Hepatic stellate cell (primary cell): ENCODE measurements at places on chromosomes 2 and 18.

- no peak for DNase-seq
Observed at GRCh38 chr18:79556829-79557585, 122.6 kb upstream of the CTDP1 start.

DNA sequence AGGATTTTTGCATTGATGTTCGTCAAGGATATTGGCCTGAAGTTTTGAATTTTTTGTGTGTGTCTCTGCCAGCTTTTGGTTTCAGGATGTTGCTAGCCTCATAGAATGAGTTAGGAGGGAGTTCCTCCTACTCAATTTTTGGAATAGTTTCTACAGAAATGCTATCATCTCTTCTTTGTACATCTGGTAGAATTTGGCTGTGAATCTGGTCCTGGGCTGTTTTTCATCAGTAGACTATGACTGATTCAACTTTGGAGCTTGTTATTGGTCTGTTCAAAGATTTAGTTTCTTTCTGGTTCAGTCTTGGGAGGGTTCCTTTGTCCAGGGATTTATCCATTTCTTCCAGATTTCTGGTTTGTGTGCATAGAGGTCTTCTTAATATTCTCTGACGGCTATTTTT, 166.7 kb downstream of the ST6GAL2 start:
- DNase-seq: no peak

DNA sequence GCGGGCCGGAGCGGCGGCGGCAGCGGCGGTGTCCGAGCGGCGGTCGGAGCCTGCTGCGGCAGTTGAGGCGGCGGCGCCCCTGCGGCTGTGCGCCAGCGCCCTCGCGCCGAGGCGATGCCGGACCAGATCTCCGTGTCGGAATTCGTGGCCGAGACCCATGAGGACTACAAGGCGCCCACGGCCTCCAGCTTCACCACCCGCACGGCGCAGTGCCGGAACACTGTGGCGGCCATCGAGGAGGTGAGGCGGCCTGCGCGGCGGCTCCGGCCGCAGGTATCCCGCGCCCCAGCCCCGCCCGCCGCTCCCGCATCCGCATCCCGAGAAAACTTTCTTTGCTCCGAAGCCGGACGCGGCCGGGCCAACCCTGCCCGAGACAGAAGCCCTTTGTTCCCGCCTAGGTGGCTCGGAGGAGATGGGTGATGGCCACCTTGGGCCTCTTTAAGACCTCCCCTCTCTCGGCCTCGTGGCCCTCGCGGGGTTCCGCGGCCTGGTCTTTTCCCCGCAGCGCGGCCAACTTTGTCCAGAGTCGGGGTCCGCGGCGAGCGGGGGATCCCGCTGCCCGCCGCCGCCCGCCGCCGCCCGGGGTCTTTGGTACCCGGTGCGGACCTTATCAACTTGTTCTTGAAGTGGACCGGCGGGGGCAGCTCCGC, 504 bp downstream of the ASAP2 start:
- DNase-seq: no peak

DNA sequence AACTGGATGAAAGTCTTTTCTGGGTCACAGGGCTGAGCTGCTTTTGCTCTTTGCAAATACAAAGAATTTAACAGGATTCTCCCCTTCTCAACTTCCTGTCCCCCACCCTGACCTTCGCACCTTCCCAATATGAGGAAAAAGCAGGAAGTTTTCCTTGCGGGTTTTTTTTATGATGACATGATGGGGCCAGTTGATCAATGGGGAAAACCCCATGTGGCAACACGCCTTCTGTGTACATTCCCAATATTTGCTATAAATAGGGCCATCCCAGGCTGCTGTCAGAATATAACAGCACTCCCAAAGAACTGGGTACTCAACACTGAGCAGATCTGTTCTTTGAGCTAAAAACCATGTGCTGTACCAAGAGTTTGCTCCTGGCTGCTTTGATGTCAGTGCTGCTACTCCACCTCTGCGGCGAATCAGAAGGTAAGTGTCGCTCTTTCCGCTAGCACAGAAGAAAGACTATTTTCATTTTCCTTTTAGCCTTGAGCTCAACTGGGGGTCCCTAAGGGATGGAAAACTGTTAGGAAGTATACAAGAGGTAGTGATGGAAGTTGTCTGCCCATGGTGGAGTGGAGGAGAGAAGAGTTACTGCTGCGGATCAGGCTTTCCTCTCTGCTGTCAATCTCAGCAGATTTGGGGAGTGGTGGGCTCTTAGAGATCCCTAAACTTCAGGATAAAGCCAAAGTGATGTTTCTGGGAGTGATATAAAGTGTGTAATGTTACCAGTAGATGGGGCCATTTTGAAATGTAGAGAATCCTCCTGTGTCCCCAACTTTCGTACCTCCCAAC, at the start of gene CCL20:
Gene CCL20, plus strand, starts transcription at position 281 of the 792 bp plus-strand sequence. Its CDS starts 70 bp downstream, at position 351.
- DNase-seq: no peak
